Motor neuron (in vitro differentiated cells): ENCODE measurements at places on chromosomes 3 and 15. TPM values are rescaled to one million over a fixed set of nuclear protein-coding genes. Genes with fewer than 3 reads are reported as not detected.

GRCh38 chr3:26229801-26230200, 392.8 kb upstream of the LRRC3B start:
- no peak for ATAC-seq

GRCh38 chr15:32951736-32952464, 234.1 kb downstream of the GREM1 start:
- peak; percentile 22 for ATAC-seq

GRCh38 chr3:122931636-122932035, 95.9 kb downstream of the SEMA5B start:
- no peak for ATAC-seq

DNA sequence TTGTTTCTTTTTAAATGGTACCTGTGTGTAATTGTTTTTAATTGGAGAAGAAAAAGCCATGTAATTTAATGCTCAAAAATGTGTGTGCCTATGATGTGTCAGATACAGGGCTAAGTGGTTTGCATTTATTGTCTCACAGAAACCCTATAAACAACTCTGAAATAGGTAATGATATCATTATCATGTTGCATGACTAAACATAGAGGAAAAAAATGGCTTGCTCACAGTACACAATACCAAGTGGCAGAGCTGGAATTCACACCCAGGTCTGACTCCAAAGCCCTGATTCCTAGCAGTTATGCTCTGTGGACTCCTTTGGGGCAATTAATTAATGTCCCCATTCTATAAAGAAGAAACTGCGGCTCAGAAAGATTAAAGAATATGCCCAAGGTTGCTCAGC, 237.4 kb upstream of the TRIM42 start:
- ATAC-seq: no peak

A4GNT gene
- total RNA-seq: 0.38 and 0.45 TPM in 2 replicates
